Stimulated activated CD4-positive, alpha-beta T cell treated with anti-CD3 and anti-CD28 coated beads, Interleukin-1b, Interleukin-23, amount 100 ng/mL, for 4 hours (primary cell): ENCODE measurements at places on chromosomes 7 and 10.

- DNase-seq, result no peak
These were observed 1177.4 kb downstream of the SORCS1 start for GRCh38 chr10:105986912-105987635.

GRCh38 chr10:34702982-34703381 lies 112.1 kb downstream of the PARD3 start:
- DNase-seq, result no peak

DNA sequence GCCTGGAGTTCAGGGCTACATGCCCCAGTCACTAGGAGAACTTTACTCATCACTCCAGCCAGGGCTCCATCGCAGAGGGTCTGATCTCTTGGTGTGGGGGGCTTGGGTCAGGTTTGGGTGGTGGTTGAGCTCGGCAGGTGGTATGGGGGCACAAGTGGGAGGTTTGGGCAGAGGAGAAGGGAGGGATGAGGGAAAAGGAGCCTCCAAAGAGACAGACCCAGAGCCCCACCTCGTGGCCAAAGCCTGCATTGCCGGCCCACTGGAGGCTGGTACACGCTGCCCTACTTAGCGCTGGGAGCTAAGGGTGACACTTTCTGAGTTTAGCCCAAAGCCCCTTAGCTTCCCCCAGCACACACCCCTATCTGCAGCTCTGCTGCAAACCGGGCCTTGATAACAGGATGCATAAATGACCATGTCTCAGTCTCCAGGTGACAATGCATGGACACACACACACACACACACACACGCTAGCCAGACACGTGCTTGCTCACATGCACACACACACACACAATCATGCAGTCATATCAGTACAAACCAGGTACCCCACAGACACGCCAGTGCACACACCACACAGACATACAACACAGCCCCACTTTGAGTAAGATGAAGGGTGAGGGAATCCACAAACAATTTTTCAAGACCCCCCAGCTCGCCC lies 14.7 kb downstream of the LZTS2 start:
- peak; percentile 64 for DNase-seq

- DNase-seq, result no peak
These were observed 80.3 kb upstream of the GNAI1 start for GRCh38 chr7:80054356-80054755.

DNA sequence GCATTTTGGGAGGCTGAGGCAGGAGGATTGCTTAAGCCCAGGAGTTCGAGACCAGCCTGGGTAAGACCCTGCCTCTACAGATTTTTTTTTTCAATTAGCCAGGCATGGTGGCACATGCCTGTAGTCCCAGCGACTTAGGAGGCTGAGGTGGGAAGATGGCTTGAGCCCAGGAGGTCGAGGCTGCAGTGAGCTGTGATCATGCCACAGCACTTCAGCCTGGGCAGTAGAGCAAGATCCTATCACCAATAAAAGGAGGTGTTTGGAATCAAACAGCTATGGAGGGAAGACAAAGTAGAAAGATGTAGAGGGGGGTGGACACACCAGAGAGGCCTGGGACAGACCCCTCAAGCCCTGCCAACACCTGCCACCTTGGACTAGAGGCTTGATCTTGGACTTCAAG lies 9.1 kb upstream of the TNRC18 start:
- DNase-seq, result no peak

GRCh38 chr10:33753389-33753788 lies 418.9 kb upstream of the NRP1 start:
- DNase-seq, result no peak

DNA sequence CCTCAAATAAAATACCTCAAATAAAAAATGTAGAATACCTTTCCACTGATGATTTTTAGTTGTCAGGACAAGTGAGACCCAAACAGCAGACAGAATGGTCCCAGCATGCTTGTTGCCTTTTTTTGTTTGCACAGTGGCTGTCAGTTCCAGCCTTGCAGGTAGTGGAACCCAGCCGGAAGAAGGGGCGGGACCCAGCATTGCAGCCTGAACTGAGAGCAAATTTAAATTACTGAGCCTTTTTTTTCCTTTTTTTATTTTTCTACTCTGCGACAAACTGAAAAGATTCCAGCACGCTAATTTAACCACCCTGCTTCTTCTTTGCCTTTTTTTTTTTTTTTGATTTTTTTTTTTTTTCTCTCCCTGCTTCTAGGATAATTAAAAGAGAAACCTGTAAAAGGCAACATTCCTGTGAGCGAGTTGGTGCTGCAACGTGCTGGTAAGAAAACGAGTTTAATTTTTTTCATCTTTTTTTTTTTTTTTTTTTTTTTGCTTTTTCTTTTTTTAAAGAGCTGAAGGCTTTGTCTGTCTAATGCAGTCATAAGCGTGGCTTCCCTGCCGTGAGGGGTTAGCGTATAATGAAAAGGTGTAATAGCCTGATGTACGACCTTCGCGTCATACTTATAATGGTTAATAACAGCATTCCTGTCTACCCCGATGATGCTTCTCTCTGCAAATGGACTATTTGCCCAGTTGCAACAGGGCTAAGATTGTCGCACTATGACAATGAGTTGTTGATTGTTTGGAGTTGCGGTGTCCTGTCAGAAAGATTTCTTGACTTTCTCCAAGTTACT lies 555.3 kb upstream of the CELF2 start:
- DNase-seq, result no peak

- no peak for DNase-seq
These were observed 7.2 kb downstream of the C10orf90 start for GRCh38 chr10:126663328-126663727.

- no peak for DNase-seq
These were observed 3.3 kb downstream of the PLXDC2 start for GRCh38 chr10:19819419-19820033.

DNA sequence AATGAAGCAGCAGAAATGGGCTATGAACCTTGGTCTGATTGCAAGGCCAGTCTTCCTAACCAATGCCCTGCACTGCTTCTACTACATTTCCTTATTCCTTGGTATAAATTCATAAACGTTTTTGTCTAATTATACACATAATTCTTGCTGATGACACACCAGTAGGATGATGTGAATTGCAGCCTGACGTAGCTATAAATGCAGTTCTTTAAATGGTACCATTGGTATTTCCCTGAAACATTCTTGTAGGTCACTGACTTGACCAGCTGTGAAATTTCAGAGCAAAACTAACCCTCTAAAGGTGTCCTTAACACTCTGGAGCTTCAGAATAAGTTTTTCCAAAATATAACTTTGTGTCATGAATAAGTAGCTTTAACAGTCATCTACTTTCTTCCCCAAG lies 50.8 kb downstream of the IFIT5 start:
- DNase-seq, result no peak

DNA sequence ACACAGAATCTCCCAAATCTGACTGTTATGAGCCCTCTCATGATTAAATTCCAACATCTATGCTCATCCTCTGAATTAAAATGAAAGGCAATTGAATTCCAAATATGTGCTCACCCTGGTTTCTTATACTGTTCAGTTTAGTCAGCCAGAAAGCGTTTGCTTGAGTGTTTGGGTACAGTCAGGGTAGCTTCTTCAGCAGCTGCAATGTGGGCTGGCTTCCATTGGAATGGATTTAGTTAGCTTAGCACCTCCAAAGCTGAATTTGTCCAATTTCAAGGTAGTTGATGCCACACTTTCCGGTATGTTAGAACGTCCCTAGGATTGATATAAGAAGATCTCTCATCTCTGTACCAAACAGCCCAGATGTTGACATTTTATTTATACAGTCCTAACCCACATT lies 9.3 kb downstream of the KLHL7 start:
- DNase-seq, result no peak

- no peak for DNase-seq
These were observed 5.1 kb downstream of the MTURN start for GRCh38 chr7:30139836-30140384.

DNA sequence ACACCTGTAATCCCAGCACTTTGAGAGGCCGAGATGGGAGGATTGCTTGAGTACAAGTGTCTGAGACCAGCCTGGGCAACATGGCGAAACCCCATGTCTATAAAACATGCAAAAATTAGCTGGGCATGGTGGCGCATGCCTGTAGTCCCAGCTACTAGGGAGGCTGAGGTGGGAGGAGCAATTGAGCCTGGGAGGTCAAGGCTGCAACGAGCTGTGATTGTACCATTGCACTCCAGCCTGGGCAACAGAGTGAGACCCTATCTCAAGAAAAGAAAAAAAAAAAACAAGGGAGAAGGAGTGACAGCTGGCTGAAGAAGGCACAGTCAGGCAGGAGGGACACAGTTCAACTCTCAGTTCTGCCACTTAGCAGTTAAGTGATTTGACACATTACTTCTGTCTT lies 26.4 kb upstream of the ZCCHC24 start:
- no peak for DNase-seq
